ENCODE measurements at places on chromosomes 7 and 10.
A peak's percentile ranks its signal among the peaks of the same experiment; 100 is the strongest.

- DNase-seq: no peak
Observed at GRCh38 chr7:14179781-14180180, 190.3 kb upstream of the ETV1 start.

- no peak for DNase-seq
Observed at GRCh38 chr7:120567204-120567603, 290.7 kb downstream of the TSPAN12 start.

DNA sequence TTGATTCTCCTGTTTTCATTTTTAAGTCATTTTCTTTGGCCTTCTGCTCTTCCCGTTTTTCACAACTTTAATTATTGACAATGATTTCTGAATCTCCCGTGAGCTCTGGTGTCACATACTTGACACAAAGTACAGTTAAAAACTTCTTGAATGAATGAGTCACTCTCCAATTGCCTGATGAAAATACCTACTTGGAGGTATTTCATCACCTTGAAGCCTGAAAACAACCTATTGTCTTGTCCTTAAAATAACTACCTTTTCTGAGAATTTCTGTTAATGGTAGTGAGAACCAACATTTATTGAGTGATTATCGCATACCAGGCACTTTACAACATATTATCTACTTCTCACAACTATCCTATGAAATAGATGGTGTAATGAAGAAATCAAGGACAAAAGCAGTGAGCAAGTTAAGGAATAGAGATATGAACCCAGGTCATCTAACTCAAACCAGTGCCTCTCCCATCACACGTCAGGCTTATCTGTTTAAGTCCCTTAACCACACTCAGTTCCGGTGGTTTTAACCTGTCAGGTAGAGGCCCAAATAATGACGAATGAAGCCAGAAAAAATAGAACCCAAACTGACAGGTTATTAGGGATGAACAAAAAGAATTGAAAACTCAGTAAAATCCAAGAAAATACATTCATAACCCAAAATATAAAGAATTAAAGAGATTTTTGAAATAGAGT, 11.6 kb downstream of the BET1 start:
- DNase-seq: no peak

GRCh38 chr10:123398180-123398591, 244.0 kb downstream of the BUB3 start:
- DNase-seq: no peak

DNA sequence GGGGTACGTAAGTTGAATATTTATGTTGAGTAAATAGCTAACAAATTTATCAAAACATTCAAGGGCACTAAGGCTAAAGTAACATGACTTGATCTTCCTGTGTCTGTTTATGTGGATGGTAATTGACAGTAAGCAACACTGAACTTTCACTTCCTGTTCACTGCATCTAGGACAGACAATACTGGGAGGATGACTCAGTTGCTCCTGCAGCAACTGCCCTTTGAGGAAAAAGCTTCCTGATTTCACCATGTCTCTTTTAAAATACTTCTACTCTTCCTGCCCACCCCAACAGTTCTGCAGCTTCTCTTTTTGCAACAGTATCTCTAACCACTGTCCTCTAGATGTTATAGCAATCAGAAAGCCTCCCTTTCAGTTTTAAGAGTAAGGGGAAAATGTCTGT, 76.6 kb upstream of the HGF start:
- no peak for DNase-seq

GRCh38 chr7:129644634-129645230, 33.2 kb downstream of the NRF1 start:
- no peak for DNase-seq

GRCh38 chr10:75531571-75532031, 100.2 kb downstream of the LRMDA start:
- no peak for DNase-seq

DNA sequence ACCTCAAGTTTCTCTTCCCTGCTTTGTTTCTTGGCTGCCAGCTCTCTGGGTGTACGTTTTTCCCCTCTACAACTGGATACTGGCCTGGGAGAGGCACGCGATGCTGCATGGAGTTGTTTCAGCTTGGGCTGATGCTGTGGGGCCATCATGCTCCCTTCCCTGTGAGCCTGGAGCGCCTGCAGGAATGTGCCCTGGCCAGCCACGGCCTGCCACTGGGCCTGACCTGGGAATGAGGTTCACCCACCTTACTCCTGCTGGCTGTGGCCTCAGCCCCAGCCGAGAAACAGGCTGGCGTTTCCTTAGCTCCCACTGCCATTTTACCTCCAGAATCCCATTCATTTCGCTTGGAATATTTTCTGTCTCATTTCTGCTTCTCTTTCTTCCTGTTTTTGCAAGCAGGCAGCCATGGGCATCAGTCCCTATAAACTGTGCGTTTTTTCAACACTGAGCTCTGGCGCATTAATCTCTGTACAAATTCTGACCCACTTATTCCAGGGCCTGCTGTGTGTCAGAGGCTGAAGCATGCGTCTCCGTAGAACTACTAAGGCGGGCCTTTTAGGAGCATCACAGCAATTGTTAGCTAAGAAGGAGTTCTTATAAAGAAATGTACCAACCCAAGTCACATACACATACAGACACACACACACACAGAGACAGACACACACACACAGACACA, 57.9 kb downstream of the GATA3 start:
- no peak for DNase-seq

GRCh38 chr7:24052572-24053260, 231.3 kb upstream of the NPY start:
- no peak for DNase-seq

DNA sequence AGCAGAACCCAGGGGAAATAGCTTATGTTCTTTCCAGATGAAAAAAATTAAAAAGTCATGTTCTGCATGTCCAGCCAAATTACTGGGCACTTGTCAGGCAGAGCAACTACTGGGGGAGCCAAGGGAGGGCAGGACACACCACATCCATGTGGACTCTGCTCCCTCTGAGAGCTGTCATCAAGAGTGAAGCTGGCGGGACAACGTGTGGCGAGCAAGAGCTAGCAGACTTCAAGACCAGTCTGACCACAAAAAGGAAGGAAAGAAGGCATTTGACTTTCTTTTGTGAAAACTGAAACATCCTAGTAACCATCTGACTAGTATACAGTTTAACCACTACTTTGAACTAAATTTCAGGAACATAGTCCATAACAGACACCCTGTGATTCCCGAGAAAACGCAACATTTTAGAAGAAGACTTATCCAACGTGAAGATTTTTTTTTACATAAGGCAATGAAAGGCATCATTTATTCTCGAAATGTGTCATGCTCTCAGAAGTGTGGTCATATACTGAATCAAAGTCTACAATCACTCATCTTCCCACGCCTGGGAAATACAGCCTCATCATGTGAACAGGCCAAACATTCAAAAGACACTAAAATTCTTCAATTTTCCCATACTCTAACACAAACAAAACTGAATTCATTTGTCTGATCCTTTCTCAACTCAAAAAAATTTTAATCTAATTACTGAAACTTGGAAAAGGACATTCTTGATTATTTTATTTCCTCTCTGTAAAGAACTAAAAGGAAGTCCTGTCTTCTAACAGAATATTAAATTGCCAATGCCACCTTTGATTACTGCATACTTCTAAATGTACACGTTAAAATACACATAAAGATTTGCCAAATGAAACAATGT, 15.5 kb downstream of the CYTH3 start:
- no peak for DNase-seq

DNA sequence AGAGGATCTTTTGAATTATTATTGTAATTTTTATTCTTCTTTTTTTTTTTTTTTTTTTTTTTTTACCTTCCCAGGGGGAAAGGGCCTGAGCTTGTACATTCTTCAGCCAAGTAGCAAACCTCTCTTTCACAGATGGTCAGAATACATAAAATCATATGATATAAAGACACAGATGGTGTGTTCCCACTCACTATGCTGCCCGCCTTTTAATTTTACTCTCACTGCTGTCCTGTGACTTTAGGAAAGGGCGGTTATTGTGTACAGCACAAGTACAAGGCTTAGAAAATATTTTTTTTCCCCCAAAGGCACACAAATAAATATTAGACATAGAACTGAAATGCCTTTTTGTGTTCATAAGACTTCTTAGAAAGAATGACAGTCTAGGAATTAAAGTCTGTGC, 213.6 kb downstream of the RPS24 start:
- DNase-seq: no peak

DNA sequence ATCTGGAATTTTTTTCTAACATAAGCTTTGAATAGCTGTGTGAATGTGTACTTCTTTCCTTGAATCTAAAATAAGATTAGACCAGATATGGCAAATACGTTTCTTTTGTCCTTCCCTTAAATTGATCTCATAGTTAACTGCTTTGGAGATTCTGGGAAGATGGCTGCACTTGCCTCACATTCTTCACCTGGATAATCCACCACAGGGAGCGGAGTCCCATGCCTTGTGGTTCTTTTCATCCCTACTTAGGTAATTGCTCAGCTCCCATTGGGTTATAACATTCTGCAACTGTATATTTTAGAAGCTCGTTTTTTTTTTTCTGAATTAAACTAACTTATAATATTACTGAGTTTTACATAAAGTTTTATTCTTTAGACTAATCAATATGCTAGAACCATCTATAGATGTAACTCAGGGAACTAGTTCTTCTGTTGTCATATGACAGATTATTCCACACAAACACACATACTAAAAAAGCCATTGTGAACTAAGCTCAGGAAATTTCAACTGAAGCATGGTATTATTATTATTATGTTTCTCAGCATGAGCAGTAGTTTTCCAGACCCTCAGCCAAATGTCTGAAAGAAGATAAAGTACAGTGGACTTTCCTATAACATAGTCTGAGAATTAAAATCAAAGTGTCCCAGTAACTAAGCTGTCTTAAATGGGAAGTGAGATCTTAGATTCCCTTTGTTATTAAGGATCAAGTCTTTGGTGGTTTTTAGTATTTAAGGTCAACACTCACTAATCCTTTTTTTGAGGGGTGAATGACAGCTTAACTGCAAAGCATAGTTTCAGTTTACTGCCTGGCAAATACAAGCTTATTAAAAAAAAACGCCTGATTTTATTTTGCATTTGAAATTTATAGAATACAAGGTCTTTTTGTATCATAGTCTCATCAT, 182.3 kb downstream of the PPP1R9A start:
- no peak for DNase-seq

DNA sequence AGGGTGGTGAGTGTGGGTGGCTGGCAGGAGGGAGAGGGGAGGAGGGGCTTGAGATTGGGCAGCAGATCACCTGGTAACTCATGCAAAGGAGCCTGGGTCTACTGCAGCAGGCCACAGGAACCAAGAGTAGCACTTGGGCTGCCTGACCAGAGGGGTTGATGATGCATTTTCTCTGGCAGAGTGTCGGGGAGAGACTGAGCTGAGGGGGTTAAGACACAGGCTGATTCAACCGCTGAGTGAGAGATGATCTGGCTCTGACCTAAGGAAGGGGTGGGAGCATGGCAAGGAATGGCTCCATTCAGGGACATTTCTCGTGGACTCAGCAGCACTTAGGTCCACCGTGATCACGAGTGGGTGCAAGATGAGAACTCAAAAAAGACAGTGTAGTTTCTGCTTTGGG, 115.5 kb upstream of the STK17A start:
- DNase-seq: no peak

- DNase-seq: no peak
Observed at GRCh38 chr7:65980478-65981250, 1.3 kb downstream of the GUSB start.

DNA sequence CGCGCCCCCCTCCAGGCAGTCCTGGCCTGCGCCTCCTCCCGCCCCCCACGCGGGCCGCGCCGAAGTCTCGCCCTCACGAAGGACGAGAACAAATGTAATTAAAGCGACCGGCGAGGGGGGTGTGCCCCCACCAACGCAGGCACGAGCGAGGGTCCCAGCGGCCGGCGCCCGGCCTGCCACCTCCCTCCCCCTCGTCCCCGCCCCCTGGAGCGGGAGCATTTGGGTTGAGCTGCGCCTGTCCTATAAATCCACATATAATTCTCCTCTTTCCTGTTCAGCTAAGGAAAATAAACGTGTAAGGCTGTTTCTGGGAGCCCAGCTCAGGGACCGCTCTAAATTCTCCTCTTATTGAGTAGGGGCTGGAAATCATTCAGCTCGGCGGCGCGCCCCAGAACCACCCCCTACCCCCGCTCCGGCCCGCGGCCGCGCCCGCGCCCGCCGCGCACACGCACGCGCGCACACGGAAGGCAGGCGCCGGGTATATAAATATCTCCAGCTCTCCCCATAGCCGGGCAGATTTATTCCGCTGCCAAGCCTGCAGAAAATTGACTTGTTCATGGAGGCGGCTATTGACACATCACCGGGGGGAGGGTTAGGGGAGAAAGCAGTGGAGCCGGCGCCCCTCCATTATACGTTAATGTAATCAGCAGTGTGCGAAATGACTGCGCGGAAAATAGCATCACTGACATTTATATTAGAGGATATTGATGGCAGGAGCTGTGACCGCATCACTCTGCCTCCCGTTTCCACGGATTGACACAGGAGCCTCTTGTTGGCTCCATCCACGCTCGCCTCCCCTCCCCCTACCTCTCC, 61.6 kb upstream of the BTRC start:
- peak; percentile 57 for DNase-seq

DNA sequence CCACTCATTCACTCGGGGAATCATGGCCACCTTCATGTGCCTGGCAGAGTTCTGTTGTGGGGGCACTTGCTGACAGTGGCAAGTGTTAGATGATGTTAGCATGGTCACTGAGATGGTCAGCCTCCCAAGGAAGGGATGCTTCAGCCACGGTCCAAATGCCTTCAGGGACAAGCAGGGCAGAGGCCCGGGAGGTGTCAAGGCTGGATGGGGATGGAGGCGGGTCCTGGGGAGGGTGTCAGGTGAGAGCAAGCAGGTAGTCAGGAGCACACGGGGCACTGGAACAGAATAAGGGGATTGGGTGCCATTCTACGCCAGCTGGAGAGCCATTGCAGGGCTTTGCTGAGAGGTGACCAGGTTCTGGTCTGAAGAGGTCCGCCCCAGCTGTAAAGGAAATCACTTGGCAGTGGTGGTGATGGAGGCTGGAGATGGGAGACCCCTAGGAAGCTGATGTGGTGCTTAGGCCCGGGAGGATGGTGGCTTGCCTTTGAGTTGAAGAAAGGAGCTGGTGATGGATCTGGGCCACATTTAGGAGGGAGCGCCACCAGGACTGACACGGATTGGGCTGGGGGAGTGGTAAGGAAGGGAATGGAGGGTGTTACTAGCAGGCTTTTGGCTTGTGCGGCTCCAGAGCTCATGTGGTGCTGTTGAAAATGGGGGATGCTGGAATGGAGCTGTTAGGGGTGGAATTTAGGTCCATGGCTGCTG, 24.1 kb downstream of the AGAP3 start:
- DNase-seq: no peak

GRCh38 chr10:89233033-89233432, 18.5 kb downstream of the LIPA start:
- no peak for DNase-seq

- DNase-seq: no peak
Observed at GRCh38 chr10:26336979-26337378, 101.2 kb upstream of the APBB1IP start.

GRCh38 chr10:104447331-104447730, 93.7 kb downstream of the CFAP58 start:
- DNase-seq: no peak

- DNase-seq: no peak
Observed at GRCh38 chr7:41391818-41392217, 311.1 kb downstream of the INHBA start.

GRCh38 chr7:128119036-128119435, 87.8 kb upstream of the LRRC4 start:
- DNase-seq: no peak

- DNase-seq: no peak
Observed at GRCh38 chr7:46089281-46089680, 168.2 kb upstream of the IGFBP3 start.
